NCI-H526 treated with DMSO at 0.1 percent for 48 hours (cell line): ENCODE measurements at places on chromosomes 3 and 15.
A peak's percentile ranks its signal among the peaks of the same experiment; 100 is the strongest.

DNA sequence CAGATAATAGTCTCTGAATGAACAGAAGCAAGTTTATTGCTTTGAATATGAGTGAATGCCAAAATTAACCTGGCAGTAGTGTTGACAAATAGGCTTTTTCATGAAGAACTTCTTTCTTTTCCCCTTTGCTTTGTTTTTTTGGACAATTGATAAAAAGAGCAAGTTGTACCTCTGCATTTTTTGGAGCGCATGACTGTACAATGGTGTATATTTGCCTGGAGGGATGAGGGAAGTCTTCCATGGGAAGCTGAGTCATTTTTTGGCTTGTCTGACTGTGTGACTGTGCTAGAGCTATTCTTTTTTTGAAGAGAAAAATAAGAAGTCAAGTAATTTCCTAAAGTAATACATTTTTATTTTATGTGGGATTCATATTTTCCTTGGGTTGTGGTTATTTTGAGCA is 186.9 kb downstream of the KLHL25 start:
- DNase-seq = no peak

DNA sequence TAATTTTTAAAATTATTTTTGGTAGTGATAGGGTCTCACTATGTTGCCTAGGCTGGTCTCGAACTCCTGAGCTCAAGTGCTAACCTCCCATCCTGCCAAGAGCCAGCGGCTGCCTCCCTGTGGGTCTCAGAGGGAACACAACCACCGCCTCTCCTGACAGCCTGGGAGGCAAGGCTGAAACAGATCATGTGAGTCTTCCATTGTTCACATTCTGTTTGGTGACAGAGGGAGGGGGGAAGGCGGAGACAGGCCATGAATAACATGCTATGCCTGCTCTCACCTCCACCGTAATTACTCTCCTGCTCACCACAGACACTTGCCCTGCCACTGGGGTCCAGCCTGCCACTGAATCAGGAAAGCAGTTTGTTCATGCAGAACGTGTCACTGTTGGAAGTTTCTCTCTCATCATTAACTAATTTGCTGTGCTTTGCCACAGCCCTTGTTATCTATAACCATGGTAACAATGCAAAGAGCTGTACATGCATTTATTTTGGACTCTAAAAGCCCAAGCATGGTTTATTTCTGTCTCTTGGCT is 78.4 kb upstream of the RASGRF1 start:
- DNase-seq = peak; percentile 12

GRCh38 chr3:156434921-156435320 is 120.0 kb downstream of the SSR3 start:
- no peak for DNase-seq

- no peak for DNase-seq
Measured at GRCh38 chr3:67386451-67386850, 268.0 kb downstream of the SUCLG2 start.

- DNase-seq = no peak
Measured at GRCh38 chr3:14602006-14602803, 49.4 kb upstream of the CCDC174 start.

DNA sequence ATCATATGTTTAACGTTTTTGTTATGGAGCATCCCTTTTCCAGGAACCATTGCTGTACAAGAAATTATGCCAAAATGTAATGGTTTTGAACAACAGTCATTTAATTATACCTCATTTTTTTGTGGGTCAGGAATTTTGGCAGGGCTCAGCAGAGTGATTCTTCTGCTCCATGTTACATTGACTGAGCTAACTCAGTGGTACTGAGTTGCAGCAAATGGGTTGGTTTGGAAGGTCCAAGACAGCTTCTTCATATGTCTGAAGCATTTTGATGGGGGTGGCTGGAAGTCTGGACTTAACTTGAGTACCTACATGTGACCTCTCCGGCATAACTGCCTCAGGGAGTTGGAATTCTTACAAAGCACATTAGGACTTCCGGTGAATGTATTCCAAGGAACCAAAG is 26.0 kb upstream of the CMC1 start:
- DNase-seq = no peak

GRCh38 chr3:100044369-100044768 is 69.9 kb downstream of the FILIP1L start:
- DNase-seq = no peak

DNA sequence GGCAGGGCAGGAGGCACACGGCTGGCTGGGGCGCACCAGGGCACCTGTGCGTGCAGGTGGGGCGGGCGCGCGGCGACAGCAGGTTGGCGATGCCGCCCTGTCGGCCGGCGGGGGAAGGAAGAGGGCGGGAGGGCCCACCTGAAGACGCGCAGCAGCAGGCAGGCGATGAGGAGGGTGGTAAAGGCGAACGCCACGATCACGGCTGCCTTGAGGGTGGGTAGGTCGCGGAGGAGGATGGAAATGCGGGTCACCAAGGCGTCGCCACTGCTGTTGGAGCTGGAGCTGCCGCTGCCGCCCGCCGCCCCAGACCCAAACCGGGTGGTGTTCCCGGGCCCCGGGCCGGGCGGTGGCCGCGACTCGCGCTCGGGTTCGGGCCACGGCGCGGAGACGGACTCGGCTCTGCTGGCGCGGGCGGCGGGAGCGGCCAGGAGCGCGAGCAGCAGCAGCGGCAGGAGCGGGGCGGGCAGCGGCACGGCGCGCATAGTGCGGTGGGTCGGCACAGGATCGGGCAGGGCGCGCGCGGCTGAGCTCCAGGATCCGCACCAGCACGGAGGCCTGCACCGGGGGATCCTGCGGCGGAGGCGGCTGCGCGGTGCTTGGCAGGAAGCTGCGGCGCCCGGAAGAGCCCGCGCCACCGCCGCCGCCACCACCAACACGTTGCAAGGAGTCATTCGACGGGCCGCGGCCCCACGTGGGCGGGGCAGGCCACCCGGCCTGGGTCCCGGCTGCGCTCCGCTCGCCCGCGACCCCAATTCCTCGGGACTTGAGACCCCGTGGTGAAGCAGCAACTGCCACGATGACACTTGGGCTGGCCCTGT is at the start of gene FAM174B:
Gene FAM174B (minus strand): TSS at position 598 of the 818 bp plus-strand sequence.
- DNase-seq = peak; percentile 58

DNA sequence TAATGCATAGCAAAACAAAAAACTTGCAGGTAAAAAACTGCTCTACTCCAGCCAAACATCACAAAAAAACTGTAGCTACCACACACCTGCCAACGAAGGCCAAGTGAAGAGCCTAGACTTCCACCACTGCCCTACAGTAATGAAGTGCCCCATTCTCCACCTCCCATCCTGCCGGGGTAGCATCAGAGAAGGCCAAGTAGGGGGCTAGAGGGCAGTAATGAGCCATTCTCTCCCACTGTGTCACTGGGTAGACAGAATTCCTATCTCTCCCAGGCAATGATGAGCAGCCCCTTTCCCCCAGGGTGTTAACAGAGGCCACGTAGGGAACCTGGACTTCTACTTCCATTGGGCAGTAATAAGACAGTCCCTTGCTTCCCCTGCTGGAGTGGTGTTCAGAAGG is 9.5 kb downstream of the SEC22C start:
- DNase-seq = peak; percentile 16

DNA sequence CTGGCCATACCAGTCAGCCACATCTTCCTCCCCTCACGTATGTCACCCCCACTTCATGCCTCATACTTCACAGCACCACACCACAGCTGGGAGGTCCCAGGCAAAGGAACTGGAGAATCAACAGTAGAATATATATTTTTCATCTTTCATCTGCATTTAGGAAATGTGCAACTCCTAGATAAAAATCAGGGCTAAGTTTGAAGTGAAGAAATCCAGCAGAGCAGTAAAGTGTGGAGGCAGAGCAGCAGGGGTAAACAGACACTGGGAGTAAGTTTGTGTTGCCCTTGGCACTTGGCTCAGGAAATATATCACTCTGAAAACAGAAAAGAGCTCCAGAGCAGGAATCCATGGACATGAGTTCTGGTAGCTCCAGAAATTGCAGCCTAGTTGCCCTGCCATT is 2.8 kb upstream of the HERC1 start:
- DNase-seq = no peak

- DNase-seq = no peak
Measured at GRCh38 chr3:177906578-177907229, 629.5 kb upstream of the KCNMB2 start.

DNA sequence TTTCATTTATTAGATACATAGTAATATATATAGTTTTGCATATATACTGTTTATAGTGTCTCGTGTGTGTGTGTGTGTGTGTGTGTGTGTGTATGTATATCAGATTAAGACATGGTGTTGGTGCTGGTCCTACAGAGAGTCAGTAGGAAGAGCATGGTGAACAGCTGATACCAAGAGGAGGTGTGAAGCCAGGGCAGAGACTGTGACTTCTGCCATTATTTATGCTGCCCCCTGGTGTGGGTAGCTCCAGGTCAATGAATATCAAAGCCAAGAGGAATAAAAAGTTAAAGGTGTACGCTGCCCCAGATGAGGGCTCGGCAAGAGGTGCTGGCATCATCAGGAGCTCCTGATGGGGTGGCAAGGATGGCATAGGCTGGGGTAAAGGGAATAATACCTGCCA is 299.5 kb upstream of the RASGRP1 start:
- peak; percentile 1 for DNase-seq

- no peak for DNase-seq
Measured at GRCh38 chr3:10777627-10778026, 38.4 kb upstream of the SLC6A11 start.

DNA sequence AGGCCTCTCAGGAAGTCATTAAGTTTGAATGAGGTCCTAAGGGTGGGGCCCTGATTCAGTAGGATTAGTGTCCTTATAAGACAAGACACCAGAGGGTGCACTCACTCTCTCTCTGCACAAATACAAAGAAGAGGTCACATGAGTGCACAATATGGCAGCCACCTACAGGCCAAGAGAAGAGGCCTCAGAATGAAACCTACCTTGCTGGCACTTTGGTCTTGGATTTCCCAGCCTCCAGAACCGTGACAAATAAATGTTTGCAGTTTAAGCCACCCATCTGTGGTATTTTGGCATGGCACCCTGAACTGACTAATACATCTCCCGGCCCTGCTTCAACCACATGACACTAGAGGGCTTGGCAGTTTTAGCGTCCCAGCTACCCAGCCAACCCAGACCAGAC is 73.9 kb upstream of the CHRNB4 start:
- no peak for DNase-seq
